Endothelial cell of umbilical vein (primary cell): ENCODE measurements at places on chromosomes 7 and 10. TPM values are rescaled to one million over a fixed set of nuclear protein-coding genes. Genes with fewer than 3 reads are reported as not detected.

C10orf105 gene
- total RNA-seq: not detected in 2 replicates

ZNF853 gene
- total RNA-seq: 0.21 and 0.58 TPM in 2 replicates

HIPK2 gene
- 40.3 and 43.8 TPM in 2 replicates for total RNA-seq

HOGA1 gene
- 0.46 and 0.91 TPM in 2 replicates for total RNA-seq

VTI1A gene
- 35.6 and 36.8 TPM in 2 replicates for total RNA-seq

- H3K27ac ChIP-seq: no peak overlapping the region
- H3K27me3 ChIP-seq: peaks cover 34% of the 10 kb centered on the region
- no peak overlapping the region for H3K4me3 ChIP-seq
- no peaks in the 10 kb centered on the region for H3K36me3 ChIP-seq
Observed at GRCh38 chr7:107783648-107784047, 19.4 kb downstream of the SLC26A3 start.

- H3K36me3 ChIP-seq: no peaks in the 10 kb centered on the region
- H3K4me3 ChIP-seq: no peak overlapping the region
- H3K27me3 ChIP-seq: no peaks in the 10 kb centered on the region
- H3K27ac ChIP-seq: no peak overlapping the region
Observed at GRCh38 chr7:20458521-20458920, 127.8 kb downstream of the ITGB8 start.

DNA sequence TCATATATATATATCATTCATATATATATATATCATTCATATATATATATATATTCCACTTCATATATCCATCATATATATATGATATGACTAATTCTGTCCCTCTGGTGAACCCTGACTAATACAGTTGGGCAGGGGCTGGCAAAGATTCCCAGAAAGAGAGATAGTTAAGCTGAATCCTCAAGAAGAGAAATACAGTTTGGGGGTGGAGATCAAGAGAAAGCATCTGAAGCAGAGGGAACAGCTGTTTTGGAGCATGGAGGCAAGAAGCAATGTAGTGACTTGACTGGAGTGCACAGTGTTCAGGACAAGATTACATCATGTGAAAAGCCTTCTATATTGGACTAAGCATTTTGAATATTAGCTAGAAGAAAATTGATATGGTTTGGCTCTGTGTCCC, 540.7 kb downstream of the MAGI2 start:
- no peaks in the 10 kb centered on the region for H3K27me3 ChIP-seq
- H3K36me3 ChIP-seq: no peaks in the 10 kb centered on the region
- DNase-seq: no peak
- H3K4me1 ChIP-seq: no peaks in the 10 kb centered on the region
- no peak overlapping the region for H3K27ac ChIP-seq
- no peak overlapping the region for H3K4me3 ChIP-seq

DNA sequence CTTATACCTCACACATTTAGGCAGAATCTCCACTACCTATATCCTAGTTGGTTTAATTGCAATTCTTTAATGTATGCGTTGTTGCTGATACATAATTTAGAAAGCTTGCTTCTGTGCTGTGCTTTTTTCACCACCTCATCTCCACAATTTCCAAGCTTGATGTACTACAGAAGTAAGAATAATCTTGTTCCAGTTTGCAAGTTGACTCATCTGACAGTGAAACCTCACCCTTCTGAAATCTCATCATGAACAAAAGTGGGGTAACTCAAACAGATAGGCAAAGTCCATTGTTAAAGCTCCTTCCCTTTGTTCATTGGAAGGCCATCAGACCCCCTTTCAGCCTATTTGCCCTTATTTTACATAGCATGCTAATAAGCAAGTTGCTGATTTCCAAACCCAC, 13.6 kb downstream of the EIF4EBP2 start:
- no peaks in the 10 kb centered on the region for H3K4me1 ChIP-seq
- DNase-seq: no peak
- no peak overlapping the region for H3K27ac ChIP-seq
- no peak overlapping the region for H3K4me3 ChIP-seq
- H3K36me3 ChIP-seq: no peaks in the 10 kb centered on the region
- H3K27me3 ChIP-seq: no peaks in the 10 kb centered on the region

DNA sequence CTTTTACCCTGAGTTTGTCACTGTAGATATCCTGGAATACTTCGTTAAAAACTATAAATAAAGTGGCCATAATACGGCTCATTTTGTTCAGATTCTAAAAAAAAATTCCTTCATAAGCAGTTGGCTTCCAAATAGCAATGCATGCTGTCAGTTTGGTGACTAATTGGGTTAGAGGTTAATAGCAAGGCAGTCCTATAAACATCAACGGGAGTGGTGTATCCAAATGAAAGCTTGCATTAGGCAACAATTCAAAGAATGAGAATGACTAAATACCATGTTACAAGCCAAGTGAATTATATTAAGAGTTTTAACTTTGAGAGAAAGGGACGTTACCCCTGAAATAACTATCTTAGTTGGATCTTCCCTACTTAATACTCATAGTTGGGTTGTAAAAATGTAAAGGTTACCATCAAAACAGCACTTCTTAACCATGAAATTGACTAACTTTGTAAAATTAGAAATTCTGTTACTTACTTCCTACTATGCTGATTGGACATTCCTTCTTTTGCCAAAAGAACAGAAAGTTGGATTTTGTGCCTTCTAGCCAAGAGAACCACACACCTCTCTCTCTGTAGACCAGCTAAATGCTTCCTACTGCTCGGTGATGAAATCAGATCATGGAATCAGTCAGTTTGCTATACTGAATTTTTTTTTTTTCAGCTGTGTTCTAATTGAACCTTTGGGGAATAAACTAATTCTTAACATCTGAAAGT, 98.0 kb downstream of the KAT6B start:
- H3K27ac ChIP-seq: peak overlapping the region; percentile 24
- H3K4me3 ChIP-seq: no peak overlapping the region
- H3K36me3 ChIP-seq: no peaks in the 10 kb centered on the region
- no peaks in the 10 kb centered on the region for H3K27me3 ChIP-seq
- DNase-seq: peak; percentile 91

GRCh38 chr7:27095897-27096767, at the start of gene HOXA1:
HOXA1 (minus strand) TSS chr7:27096000; CDS start chr7:27095912, 88 bp downstream.
- no peaks in the 10 kb centered on the region for H3K27me3 ChIP-seq
- H3K4me1 ChIP-seq: peaks cover 48% of the 10 kb centered on the region
- peak within 1 kb of the TSS; percentile 93 for H3K27ac ChIP-seq
- peak within 1 kb of the TSS; percentile 86 for H3K4me3 ChIP-seq
- peak; percentile 95 for DNase-seq
- H3K36me3 ChIP-seq: peaks cover 3% of the 10 kb centered on the region

DNA sequence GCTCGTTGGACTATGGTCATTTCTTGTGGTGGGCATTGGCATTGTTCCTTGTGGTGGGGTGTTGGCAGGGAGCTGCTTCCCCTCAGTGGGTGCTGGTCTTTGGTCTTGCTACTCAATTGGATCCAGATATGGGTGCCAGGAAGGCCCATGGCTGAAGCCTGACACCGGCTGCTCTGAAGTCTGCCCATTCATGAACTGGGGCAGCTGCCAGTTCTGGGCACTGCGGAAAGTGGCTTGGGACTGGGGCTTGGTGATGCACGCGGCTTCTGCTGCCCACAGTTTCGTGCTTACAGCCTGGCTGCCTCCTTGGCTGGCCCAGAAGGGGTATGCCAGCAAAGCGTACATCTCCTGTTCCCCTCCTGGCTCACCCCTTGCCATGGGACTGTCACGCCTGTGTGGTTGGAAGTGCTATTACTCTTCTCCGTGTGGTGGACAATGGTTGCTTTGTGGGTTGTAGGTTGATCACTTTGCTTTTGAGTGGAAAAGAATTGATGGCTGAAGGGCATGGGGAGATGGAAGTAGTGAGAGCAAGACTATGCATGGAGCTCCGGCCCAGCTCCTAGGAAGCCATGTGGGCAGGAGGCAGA, 54.7 kb downstream of the ADAMTS14 start:
- no peak overlapping the region for H3K27ac ChIP-seq
- no peak for DNase-seq
- H3K4me3 ChIP-seq: no peak overlapping the region
- no peaks in the 10 kb centered on the region for H3K36me3 ChIP-seq
- H3K27me3 ChIP-seq: no peaks in the 10 kb centered on the region

- H3K27me3 ChIP-seq: peaks cover 3% of the 10 kb centered on the region
- H3K4me3 ChIP-seq: no peak overlapping the region
- peaks cover 6% of the 10 kb centered on the region for H3K4me1 ChIP-seq
- no peak overlapping the region for H3K27ac ChIP-seq
Observed at GRCh38 chr7:128115336-128115820, 84.1 kb upstream of the LRRC4 start.

GRCh38 chr7:92245487-92246359, at the start of the genes ANKIB1 and KRIT1:
ANKIB1 (plus strand) TSS chr7:92245974; CDS start chr7:92294979, 49,005 bp downstream.
KRIT1 (minus strand) TSS chr7:92245914; CDS start chr7:92242135, 3,779 bp downstream.
- no peaks in the 10 kb centered on the region for H3K27me3 ChIP-seq
- peaks cover 22% of the 10 kb centered on the region for H3K4me1 ChIP-seq
- H3K36me3 ChIP-seq: peaks cover 2% of the 10 kb centered on the region
- peak within 1 kb of the TSS; percentile 63 for H3K27ac ChIP-seq

DNA sequence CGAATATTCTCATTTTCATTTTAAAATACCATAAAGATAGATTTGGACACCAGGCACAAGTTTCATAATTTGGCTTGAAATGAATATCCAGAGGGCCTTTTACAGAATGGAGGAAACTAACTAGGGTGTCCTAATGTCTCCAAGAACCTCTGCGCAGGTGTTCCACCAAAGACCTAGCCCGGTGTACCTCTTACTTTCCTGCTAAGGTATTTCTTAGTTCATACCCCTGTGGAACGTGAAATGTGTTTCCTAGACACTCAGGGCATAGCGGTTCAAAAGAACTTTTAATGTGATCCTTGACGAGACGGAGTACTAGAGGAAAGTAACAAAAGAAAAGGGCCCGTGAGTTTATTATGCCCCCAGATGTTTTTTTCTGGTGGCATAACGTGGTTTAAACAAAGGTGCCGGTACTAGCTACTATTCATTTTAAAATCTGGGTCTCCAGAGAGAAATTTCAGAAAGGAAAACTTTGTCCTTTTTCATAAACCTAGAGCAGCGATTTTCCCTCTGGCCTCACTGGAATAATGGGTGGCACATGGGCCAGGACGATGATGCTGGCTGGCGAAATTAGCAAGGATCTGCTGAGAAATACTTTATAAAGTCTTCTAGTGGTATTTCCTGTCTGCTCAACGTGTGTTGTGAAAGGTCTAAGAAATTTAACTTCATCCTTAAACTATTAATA, 1.4 kb downstream of the APBB1IP start:
- H3K4me3 ChIP-seq: no peak overlapping the region
- no peaks in the 10 kb centered on the region for H3K27me3 ChIP-seq

DNA sequence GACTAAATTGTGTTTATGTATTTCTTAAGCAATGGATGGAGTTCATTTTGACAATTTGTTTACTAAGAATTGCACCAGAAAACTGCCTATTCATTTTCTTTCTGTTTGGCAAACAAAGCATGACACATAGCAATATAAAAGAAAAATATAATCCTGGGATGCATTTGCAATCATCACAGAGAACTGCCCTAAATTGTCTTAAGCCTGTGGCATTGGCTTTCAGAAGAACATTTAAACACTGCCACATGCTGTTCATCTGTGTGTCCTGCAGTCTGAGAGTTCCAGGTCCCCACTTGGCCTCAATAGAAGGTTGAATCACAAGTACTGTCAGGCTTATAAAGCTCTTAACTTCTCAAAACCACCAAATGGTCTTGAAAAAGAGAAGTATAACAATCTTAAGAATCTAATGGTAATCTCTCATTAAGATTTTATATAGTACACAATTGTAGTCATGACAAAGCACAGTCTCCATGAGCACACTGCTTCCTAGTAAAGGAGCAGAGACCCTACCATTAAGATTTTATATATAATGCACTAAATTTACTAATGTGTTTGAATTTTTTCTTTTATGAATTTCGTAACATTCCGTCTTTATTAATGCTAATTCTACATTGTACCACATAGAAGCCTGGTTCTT, 29.9 kb downstream of the RNLS start:
- no peak overlapping the region for H3K27ac ChIP-seq
- no peaks in the 10 kb centered on the region for H3K36me3 ChIP-seq
- H3K27me3 ChIP-seq: no peaks in the 10 kb centered on the region

DNA sequence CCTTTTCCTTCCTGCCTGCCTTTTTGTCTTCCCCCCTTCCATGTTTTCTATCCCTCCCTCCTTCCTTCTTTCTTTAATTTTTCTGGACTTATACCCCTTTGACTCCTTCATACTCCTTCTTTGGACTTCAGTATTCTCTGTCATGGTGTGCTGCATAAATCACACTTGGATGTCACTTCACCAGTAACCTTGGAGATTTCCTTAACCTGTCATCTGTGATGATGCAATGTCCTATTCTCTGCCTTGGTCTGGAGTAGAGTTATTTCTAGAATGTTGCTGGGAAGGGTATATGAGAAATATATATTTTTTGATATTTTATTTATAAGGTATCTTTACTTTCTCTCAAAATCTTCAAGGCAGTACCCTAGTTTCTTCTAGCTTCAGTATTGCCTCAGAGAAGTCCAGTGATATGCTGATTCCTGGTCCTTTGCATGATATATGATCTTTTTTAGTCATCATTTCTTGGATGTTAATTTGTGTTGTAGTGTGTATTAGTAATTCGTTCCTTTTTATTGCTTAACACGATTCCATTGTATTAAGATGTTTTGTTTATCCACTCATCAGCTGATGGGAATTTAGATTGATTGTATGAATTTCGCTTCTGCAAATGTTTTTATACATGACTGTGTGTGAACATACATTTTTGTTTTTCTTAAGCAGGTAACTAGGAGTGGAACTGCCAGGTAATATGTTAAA, 206.9 kb upstream of the MBL2 start:
- H3K27ac ChIP-seq: no peak overlapping the region
- H3K36me3 ChIP-seq: no peaks in the 10 kb centered on the region
- H3K4me3 ChIP-seq: no peak overlapping the region
- no peaks in the 10 kb centered on the region for H3K4me1 ChIP-seq

- no peaks in the 10 kb centered on the region for H3K36me3 ChIP-seq
- H3K27me3 ChIP-seq: no peaks in the 10 kb centered on the region
- no peaks in the 10 kb centered on the region for H3K4me1 ChIP-seq
- DNase-seq: no peak
- H3K27ac ChIP-seq: no peak overlapping the region
Observed at GRCh38 chr10:117616179-117616578, 73.6 kb downstream of the EMX2 start.
